Calu3 (cell line): ENCODE measurements at places on chromosomes 13 and 19.

- DNase-seq: no peak
Measured at GRCh38 chr13:30720172-30720869, 15.0 kb upstream of the ALOX5AP start.

- no peak for DNase-seq
Measured at GRCh38 chr13:83829810-83830209, 52.5 kb downstream of the SLITRK1 start.

GRCh38 chr19:13053238-13053637 is 49.4 kb downstream of the LYL1 start:
- DNase-seq: no peak

- no peak for DNase-seq
Measured at GRCh38 chr19:40810160-40810559, 11.2 kb downstream of the EGLN2 start.

DNA sequence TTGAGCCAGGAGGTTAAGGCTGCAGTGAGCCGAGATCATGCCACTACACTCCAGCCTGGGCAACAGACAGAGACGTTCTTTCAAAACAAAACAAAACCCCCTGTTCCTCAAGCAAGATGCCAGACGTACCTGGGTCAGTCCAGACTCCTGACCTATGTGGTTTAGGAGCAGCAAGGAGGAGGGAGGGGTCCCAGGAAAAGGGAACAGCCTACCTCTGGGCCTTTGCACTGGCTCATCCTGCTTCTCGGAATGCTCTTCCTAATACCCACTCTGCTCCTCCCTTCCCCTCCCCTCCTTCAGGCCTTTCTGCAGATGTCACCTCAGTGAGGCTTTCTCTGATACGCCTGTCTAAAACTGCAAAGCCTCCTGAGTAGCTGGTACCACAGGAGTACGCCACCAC is 9.5 kb downstream of the RINL start:
- no peak for DNase-seq

- DNase-seq: no peak
Measured at GRCh38 chr19:49222528-49222927, 64.9 kb downstream of the TRPM4 start.

DNA sequence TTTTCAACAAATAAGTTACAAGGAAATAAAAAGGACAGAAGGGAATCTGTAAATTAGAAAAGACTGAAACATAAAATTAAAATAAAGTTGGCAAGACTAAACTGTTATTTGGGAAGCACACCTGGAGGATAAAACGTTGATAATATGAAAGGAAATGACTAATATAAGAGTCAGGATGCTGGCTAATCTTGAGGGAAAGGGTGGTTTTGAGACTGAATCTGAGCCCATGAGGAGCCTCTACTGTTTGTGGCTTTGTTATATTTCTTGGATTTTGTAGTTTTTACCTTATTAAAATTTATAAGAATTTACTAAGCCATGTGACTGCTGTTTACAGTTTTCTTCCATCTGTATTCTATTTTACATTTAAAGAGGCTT is 718.0 kb upstream of the SPRY2 start:
- DNase-seq: no peak

GRCh38 chr19:51339687-51340656 is 2.0 kb downstream of the VSIG10L start:
- DNase-seq: peak; percentile 99

GRCh38 chr13:58266271-58266670 is 634.7 kb downstream of the PCDH17 start:
- DNase-seq: no peak

DNA sequence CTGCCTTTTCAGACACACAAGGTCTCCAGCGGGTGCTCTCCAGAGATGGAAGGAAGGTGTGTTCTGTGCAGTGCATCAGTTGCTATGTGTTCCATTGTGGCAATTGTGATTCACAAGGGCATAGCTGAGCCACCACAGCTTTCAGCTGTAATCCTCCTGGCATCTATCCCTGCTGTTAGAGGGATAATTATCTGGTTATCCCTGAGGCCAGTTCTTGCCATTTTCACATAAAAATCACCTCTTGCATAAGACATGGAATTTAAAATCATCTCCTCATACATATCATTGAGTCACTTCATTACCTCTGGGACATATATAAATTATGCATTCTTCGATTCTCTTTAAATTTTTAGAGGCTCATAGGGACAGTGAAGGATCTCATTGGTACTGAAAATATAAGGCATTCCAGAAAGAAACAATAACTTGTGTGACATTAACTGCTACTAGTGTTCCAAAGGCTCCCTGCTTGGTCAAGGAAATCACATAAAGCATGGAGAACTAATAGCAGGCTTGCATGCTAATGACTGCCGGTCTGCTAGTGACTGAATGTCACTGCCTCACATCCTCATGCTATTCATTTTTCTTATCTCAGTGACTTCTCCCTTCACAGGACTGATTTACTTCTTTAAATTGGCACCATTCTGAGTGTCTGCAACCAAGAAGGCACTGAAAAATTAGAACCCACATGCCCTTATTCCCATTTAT is 214.0 kb downstream of the ENOX1 start:
- no peak for DNase-seq

DNA sequence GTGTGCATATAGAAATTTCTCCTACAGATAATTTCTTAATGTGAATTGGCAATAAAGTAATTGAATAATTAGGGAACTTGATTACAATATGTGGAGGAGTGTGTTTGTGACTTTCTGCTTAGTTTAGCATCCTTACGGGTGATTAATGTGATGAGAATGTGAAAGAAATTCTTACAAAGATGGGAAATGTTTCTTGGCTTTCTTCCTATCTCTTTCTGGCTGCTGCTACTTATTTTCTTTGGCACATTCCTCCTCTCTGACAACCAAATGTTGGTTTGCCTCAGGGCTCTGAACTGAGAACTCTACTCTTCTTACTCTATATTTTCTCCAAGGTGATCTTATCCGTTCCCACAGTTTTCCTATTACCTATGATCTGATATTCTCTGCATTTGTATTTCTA is 300.1 kb downstream of the TBC1D4 start:
- DNase-seq: no peak

DNA sequence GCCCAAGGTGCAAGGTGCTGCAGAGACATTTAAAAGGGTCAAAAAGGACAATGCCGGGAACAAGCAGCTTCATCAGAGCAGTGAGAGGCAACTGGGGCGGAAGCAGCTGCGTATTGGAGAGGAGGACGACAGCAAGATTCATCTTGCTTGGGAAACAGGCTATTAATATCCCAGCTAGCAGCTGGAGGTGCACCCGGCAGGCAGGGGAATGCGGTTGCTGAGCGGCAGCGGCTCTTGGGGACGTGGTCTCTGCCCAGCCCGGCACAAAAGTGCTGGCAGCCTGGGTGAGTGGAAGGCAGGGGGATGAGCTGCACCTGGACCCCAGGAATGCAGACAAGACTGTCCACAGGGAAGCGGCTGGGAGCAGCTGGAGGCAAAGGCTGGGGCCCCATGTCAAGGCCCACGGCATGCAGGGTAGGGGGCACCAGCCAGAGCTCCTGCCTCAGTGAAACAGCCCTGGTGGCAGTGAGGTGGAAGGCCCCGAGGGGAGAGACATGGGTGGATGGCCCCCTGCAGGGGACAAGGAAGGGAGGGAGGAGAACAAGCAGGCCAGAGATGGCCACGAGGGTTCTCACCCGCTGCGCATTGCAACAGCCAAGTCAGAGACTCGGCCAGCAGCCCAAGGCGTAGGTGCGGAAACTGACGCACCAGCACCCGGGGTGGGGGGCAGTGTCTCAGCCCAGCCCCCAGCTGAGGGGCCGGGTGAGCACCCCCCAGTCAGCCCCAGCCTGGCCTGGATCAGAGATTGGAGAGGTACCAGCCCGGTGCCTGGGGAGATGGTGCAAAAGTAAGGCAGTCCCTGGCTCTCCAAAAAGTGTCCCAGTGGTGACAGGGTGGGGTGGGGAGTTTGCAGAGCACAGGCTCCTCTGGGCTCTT is 34.4 kb downstream of the PEPD start:
- no peak for DNase-seq

- no peak for DNase-seq
Measured at GRCh38 chr13:76053181-76053580, 417.1 kb downstream of the LMO7 start.

DNA sequence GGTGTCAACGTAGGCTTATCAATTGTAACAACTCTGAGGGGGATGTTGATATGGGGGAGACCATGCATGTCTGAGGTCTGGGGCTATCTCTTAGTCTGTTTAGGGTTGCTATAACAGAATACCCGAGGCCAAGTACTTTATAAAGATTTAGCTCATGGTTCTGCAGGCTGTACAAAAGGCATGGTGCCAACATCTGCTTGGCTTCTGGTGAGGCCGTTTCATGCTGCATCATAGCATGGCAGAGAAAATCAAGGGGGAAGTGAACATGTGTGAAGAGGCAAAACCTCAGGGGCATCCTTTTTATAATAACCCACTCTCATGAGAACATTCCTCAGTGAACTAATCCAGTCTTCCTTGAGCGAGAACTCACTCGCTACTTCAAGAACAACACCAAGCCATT is 353.8 kb downstream of the ENOX1 start:
- no peak for DNase-seq
